Kidney (tissue), 22 donors: ENCODE measurements at places on chromosomes 13 and 19. TPM values are rescaled to one million over a fixed set of nuclear protein-coding genes. Genes with fewer than 3 reads are reported as not detected.
A peak's percentile ranks its signal among the peaks of the same experiment; 100 is the strongest.

GRCh38 chr19:10452726-10453618 lies 32.6 kb downstream of the PDE4A start:
- no peak for DNase-seq

- no peak for DNase-seq
Measured at GRCh38 chr19:30854661-30855060, 482.5 kb downstream of the ZNF536 start.

GRCh38 chr13:113623491-113624234 lies 34.3 kb downstream of the ATP4B start:
- no peak for DNase-seq

- DNase-seq: no peak
Measured at GRCh38 chr13:57970404-57970803, 338.9 kb downstream of the PCDH17 start.

- no peak for DNase-seq
Measured at GRCh38 chr19:2343289-2343982, 15.0 kb downstream of the SPPL2B start.

- DNase-seq: peak; percentile 78
Measured at GRCh38 chr19:45496349-45496953, 396 bp downstream of the RTN2 start.

- DNase-seq: no peak
Measured at GRCh38 chr13:69315039-69315438, 792.6 kb upstream of the ATXN8OS start.

DNA sequence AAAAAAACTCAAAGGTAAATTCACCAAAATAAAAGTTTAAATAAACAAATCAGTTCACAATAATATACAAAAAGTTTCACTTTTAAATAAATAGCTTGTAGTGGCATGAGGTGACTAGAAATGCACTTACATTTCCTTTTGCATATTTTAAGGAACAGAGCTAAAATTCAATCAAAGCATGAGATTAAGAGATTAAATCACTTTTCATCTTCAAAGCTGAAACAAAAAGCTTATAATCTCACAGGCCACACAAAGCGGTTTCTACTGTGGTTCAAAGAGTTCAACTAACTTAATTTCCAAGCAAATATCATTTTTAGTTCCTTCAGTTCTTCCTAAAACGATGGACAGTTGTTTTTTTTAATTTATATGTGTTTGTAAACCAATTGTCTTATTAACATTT lies 38.9 kb downstream of the TSC22D1 start:
- DNase-seq: no peak

GRCh38 chr13:88124142-88124541 lies 453.0 kb downstream of the SLITRK5 start:
- no peak for DNase-seq

GRCh38 chr13:88601949-88602348 lies 930.8 kb downstream of the SLITRK5 start:
- no peak for DNase-seq

DNA sequence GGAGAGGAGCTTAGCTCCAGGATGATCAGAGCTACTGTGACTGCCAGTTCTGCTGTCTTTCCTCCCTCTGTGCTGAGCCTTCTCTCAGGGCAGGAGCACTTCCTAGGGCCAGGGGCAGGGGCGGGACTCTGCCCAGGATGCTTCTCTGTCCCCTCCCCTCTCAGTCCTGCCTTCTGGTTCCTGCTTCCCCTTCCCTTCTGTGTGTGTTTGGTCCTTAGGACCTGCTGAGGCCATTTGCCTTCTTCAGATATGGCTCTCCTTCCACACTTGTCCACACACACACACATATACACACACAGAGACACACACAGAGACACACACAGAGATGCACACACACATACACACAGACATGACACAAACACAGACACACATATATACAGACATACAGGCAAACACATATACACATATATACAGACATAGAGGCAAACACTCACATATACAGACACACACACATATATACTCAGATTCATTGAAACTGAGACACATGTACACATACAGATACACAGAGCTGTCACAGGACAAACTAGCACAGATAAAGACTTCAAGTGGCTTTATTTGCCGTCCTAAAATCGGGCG lies 22.0 kb upstream of the CD177 start:
- DNase-seq: no peak

DNA sequence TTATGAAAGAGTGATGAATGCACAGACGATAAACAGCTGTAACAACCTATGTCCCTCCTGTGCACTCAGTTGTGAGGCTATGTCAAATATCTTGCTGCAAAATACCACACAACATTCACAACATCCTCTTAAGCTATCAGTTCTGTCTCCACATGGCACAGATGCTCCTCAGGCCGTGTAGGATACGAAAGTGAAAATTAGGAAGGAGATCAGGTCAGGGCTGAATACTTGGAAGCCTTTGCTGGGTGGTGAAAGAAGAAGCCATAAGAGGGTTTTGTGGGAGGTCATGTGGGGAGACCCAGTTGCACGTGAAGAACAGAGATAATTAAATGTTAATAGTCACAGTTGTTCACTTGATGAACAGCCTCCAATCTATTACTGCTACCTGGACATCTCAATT lies 58.9 kb downstream of the RXFP2 start:
- no peak for DNase-seq

GRCh38 chr13:22082437-22083100 lies 411.7 kb downstream of the FGF9 start:
- DNase-seq: no peak

GRCh38 chr13:95184317-95184716 lies 116.9 kb downstream of the ABCC4 start:
- no peak for DNase-seq

GRCh38 chr13:18993884-18994660 lies 187.6 kb downstream of the TUBA3C start:
- no peak for DNase-seq

DNA sequence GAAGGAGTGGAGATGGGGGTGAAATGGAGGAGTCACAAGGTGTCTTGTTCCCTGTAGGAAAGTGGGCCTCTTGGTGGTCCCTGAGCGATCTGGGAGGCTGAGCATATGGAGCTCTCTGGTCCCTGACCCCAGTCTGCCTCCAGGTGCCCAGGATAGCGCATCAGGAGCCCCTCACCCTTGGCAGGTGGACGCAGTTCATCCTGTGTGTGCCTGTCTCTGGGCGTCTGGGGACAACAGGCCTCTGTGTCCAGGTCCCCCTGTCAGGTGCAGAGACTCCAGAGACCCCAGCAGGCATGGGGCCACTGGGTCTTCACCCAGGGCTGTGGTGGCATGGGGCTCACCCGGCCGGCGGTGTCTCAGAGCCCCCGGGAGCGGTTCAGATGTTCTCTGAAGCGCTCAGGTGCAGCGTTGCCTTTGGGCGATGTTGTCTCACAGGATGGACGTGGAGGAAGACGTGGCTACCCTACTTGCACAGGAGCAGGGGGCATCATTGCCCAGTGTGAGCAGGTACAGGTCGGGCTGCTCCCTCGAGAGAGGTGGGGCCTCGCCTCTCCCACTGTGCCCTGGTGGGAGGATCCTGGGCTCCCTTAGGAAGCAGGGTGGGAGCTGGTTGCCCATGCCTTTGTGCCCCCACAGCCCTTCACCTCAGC lies 58.1 kb upstream of the TPM4 start:
- peak; percentile 16 for DNase-seq

GRCh38 chr13:59686798-59687394 lies 476.8 kb downstream of the DIAPH3 start:
- DNase-seq: no peak

DNA sequence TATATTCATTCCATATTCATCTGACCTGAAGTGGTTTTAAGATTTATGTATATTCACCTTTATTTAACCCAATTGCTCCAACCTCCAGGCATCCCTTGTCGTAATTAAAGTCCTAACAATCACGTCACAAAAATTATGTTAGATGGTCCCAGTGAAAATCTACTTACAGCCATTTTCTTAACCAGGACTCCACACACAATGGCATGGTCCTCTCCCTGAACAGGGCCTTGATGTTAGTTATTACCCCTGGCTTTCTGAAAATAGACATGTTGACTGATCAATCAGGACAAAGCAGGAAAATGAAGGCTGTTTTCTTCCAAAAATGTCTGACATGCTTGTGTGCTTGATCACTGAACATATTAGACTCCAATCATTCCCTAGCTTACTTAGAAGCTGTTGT lies 542.7 kb upstream of the SLITRK5 start:
- DNase-seq: no peak

- DNase-seq: no peak
Measured at GRCh38 chr19:1847348-1847683, 967 bp downstream of the REXO1 start.

DNA sequence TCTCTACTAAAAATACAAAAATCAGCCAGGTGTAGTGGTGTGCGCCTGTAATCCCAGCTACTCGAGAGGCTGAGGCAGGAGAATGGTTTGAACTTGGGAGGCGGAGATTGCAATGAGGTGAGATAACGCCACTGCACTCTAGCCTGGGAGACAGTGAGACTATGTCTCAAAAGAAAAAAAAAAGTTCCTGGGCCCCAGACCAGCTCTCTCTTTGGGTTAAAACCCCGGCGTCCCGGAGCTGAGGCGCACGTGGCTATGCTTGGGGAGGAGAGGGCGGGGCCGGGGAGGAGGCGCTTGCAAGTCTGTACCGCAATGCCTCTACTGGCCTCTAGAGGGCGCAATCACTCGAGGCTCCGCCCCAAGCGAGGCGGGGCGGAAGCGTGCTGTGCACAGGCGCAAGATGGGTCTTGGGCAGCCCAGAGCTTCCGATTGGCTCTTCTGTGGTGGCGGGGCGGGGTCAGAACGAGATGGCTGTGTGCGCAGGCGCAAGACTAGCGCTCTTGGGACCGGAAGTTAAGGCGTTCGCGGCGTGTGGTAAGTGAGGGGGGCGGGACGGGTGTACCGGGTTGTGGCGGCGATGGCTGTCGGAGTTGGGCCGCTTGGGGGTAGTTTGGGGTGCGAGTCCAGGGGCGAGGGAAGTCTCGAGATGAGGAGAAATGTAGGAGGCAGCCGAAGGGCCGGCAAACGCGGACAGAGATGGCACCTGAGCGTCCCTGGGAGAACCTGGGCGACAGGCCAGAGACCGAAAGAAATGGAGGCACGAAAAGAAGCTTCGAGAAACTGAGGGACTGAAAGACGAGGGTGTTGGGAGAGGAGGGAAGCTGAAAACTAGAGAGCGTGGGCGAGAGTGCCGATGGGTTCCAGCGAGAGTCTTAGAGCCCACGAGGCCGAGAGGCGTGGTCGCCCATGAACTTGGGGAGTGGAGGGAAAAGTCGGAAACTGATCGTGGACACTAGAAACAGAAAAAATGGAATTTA lies at the start of gene DHX34:
Gene DHX34 (plus strand): TSS at position 497 of the 977 bp plus-strand sequence. CDS start 3,716 bp downstream, outside the sequence.
- DNase-seq: peak; percentile 99

- DNase-seq: no peak
Measured at GRCh38 chr19:3964256-3965194, 6.4 kb downstream of the DAPK3 start.

DNA sequence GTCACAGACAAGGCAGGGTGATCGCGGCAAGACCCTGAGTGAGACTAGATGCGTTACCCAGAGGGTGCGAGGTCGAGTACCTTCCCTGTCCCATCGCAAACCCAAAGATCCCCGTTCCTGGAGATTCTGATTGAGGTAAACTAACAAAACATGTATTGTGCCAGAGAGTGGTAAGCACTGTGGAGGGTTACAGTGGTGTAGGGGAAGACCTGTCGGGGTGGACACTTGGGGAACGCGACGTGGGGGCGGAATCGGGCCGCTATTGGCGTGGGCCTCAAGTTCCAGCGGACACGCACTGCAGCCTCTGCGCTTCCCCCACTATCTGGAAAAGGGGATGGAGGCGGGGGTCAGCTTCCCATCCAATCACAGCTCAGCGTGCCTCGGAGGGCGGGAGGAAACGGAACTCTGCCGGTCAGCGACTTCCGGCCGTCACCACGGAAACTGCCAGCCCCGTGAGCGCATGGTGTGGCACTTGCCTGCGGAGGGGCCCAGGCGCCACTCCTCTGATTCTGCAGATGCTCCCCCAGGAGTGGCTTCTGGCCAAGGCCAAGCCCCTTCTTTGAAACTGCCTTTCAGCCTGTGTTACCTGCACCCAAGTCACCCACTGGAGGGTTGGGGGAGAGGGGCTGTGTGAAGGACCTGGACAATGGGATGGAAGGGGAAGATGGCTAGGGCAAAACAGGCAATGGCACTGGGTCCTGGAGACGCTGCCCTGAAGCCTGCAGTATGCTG lies 1.0 kb upstream of the UBE2M start:
- DNase-seq: peak; percentile 97

DNA sequence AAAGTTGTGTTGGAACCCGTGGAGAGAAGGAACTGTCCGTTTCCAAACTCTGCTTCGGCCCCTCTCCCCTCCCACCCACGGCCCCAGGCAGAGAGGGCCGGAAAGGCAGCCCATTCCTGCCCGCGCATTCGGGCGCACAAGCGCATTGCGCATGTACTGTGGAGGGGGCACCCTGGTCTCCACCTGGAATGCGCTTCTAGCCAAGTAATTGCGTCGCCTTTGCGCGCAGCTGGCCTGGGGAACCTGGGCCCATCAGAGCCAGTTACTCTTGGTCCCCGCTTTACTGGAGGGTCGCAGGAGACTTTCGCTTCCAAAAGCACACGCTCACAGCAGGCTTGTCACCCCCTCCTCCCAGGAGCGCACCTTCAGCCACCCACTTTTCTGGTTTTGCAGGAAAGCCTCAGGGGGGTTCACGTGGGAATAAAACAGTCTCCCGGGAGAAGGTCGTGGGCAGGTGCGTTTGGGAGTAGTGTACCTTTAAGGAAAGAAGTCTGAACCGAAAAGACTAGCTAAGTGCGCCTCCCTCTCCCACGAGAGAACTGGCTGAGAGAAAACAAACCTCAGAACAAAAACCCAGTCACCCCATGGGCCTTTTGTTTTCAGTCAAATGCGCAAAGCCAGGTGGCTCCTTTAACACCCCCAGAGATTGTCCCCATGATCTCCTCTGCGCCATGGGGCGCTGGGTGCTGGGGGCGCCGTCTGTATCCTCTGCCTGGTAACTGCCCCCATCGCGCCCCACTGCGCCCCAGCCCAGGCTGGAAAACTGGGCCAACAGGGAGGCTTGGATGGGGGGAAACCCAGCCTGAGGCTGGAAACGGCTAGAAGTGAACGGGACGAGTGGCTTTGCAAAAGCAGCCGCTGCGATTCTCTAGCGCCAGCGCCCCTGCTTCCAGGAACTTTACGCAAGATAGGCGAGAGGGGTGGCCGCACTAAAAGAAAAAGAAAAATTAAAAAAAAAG lies 28.5 kb downstream of the GSX1 start:
- DNase-seq: no peak

CEACAM4 gene
- total RNA-seq: 4.7 TPM

LGALS4 gene
- 12.2 TPM for total RNA-seq

PPM1N gene
- total RNA-seq: 2.2 TPM

DAND5 gene
- total RNA-seq: not detected

GPR4 gene
- 9.7 TPM for total RNA-seq

TMEM238 gene
- total RNA-seq: 24.3 TPM

ZNF835 gene
- 5.3 TPM for total RNA-seq

CALR gene
- 1,087 TPM for total RNA-seq

SHISA7 gene
- not detected for total RNA-seq

TTYH1 gene
- total RNA-seq: 1.5 TPM

LMTK3 gene
- 8.4 TPM for total RNA-seq

PSG6 gene
- not detected for total RNA-seq

MEIS3 gene
- total RNA-seq: 7.6 TPM

EEF1AKMT1 gene
- 10.7 TPM for total RNA-seq

TICAM1 gene
- total RNA-seq: 23.0 TPM

SELENOV gene
- total RNA-seq: not detected

ABCC4 gene
- 52.4 TPM for total RNA-seq

RNF113B gene
- total RNA-seq: not detected
